ENCODE measurements at places on chromosomes 4 and X.

DNA sequence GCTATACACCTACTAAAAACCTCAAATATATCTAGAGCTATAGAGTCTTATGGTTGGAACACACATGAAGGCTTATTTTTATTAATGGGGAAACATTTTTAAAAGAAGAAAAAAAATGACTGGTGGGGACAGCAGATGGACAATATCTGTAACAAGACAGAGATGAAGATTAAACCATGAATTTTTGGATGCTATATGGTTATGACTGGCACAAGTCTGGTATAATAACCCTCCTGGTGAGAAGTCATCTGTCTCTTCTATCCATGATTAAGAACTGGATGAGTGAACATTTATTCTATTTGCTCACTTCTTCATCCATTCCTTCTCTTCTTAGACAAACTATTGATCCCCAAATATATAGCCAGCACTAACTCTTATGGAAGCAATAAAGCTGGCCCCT lies 104.4 kb downstream of the EFHC2 start:
- no peak for DNase-seq

DNA sequence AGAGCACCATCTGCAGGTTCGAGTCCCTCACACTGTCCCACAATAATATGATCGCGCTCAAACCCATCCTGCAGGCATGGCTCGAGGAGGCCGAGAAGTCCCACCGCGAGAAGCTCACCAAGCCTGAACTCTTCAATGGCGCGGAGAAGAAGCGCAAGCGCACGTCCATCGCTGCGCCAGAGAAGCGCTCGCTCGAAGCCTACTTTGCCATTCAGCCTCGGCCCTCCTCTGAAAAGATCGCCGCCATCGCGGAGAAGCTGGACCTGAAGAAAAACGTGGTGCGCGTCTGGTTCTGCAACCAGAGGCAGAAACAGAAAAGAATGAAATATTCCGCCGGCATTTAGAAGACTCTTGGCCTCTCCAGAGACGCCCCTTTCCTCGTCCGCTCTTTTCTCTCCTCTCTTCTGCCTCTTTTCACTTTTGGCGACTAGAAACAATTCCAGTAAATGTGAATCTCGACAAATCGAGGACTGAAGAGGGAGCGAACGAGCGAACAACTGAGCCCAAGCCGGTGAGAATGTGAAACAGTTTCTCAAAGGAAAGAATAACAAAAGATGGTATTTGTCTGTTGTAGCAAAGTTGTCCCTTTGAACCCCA lies 1.9 kb downstream of the POU4F2 start:
- DNase-seq = no peak

DNA sequence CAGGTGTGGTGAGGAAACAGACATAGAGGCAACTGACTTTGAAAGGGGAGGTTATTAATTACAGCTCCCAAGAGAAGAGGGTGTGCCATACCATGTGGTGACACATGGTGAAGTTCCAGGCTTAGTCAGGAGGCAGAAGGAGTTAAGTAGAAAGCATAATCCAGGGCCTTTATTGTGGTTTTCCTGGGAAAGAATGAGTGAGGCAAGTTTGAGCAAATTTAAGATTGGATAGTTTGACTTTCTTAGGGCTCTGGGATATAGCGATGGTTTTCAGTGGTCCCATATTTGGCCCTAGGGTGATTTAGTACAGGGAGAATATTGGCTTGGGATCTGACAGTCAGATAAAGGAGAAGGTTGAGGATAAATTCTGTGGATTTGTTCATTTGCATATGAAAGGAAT lies 495.9 kb upstream of the FSTL5 start:
- no peak for DNase-seq

DNA sequence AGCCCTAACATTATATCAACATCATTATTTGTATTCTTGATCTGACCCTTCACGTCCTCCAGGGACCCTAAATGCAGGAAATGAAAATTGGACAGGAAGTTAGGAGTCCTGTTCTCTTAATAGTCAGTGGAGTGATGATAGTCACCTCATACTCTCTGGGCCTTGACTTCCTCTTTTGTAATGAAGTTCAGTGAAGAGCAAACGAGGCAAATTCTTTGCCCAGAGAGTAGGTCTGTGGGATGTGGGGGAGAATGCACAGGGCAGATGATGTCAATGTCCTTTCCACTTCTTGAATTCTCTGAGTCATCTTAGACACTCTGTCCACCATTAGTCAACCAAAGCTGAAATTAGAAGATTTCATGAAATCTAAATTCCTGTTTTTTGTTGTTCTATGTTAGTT lies 17.1 kb upstream of the GPRIN3 start:
- no peak for DNase-seq

- DNase-seq = no peak
These were observed 427 bp downstream of the LAMTOR3 start for GRCh38 chr4:99893839-99894160.
